ENCODE measurements at places on chromosomes 12 and 14.

- ATAC-seq: peak; percentile 53
Measured at GRCh38 chr12:79690638-79691510, at the start of gene PAWR. TSS of gene PAWR (minus strand) at chr12:79690964. CDS start at chr12:79690244, 720 bp downstream.

DNA sequence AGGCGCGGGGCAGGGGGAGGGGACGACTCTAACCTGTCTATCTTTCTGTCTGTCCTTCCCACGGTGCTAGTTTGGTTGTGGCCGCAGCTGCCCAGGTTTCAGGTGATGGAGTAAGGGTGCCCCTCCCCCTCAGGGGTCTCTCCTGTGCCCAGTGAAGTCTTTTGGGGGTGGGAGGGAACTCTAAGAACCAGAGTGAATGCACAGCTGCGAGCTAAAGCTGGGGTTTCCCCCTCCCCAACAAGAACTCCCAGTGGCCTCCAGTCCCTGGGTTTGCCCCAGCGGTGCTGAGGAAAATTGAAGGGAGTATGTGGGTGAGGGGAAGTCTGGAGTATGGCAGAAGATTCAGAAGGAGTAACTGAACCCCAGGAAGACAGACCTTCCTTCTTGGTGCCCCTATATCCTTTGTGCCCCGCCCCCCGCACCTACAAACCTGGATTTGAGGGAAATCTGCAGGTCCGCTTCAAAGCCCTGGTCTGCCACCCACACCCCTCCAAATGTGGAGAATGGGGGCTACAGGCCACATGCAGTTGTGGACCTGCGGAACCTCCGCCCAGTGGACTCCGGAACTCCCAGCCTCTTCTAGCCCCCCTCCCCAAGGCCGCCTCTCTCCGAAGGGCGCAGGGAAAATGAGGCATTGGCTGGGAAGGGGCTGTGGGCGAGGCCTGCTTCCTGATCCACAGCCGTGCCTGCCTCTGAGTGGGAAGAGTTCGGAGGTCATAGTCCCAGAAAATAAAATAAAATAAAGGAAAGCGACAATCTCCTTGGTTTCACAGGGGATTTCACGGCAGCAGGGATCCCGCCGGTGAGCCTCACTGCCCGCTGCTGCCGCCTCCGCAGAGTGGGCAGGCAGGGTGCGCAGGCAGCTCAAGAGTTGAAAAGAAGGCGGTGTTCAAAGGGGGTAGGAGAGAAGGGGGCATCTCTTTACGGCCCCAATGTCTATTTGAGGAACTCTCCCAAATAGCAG lies 3.4 kb upstream of the HOXC9 start:
- ATAC-seq: peak; percentile 9

- no peak for ATAC-seq
Measured at GRCh38 chr14:83129496-83129895, 1595.8 kb upstream of the SEL1L start.

GRCh38 chr12:98456576-98457573 lies 58.5 kb upstream of the TMPO start:
- ATAC-seq: peak; percentile 67

Data from activated T-helper 17 cell treated with anti-CD3 and anti-CD28 coated beads, Interleukin-2, amount 50 U/mL, for 72 hours (primary cell).